ENCODE measurements at places on chromosomes 2 and 18.

GRCh38 chr2:26268213-26268612 lies 23.5 kb downstream of the HADHB start:
- DNase-seq = no peak

DNA sequence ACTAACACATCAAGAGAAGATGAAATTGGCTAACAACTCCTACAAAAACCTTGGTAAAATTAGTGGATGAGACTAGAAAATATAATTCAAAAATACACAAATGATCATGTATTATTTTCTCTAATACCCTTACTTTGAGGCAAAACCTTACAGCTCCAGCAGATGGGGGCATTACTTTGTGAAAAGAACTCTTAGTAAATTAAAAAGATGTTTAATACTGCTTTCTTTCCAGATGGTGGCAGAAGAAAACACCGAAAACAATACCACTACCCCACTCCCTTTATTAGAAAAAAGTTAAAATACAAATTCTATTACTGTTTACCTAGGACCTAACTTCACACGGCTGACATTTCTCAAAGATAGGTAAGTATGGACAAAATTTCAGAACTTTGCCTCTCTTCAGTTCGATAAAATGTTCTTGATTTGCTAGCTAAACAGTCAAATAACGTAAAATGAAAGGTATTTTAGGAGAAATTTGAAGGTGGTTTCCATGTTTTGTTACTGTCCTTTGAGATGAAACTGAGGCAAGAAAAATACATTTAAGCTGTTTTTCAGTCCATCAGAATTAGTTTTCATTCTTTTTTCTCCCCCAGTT lies 30.6 kb downstream of the ORC4 start:
- peak; percentile 63 for DNase-seq

DNA sequence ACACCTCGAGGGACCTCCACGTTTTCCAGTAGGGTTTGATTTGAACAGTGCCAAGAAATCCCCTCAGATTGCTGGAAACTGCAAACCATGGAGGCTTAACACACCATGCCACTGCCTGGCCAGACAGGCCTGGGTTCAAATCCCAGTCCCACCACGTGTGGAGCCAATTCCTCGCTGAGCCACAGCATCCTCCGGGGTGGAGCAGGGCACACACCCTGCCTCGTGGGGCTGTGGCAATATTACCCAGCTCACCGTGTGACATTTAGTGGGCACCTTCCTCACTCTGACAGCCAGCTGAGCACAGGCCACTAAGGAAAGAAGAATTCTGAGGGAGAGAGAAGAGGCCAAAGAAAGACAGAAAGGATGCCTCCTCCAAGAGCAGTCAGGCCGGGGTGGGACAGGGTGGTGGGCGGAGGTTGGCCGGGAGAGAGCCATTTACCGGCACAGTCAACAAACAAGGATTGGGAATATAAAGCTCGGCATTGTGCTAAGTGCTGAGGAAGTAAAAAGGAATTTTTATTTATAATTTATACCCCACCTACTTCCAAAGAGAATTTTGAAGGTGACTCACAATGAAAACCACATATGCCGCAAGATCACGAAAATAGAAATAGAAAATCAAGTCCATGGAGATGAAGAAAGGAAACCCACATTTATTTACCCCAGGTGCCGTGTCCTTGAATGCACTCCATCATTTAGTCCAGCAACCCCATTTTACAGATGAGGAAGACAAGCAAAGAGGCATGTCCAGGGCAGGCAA lies 111.5 kb downstream of the MCFD2 start:
- no peak for DNase-seq

- DNase-seq = no peak
These were observed 69.2 kb downstream of the ACVR1C start for GRCh38 chr2:157559461-157559860.

DNA sequence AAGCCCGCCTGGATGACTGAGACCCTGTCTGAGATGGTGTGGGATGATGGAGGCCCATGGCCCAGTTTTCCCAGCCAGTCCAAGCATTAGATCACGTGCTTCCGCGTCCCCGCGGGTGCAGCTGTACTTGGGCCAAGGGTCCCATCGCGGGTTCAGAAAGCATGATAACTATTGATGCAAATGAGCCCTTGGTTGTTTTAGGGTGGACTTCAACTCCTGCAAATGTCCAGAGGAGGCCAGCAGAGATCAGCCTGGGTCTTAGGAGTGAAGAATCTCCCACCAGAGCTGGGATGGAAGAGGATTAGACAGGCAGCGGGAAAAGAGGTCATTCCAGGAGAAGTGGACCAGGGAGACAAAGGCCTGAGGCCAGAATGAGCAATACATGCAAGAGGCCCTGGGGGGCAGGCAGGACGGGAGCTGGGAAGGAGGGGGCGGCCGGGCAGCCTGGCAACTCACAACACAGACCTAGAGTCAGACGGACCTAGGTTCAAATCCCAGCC lies 89.9 kb upstream of the TMEM247 start:
- DNase-seq = no peak

DNA sequence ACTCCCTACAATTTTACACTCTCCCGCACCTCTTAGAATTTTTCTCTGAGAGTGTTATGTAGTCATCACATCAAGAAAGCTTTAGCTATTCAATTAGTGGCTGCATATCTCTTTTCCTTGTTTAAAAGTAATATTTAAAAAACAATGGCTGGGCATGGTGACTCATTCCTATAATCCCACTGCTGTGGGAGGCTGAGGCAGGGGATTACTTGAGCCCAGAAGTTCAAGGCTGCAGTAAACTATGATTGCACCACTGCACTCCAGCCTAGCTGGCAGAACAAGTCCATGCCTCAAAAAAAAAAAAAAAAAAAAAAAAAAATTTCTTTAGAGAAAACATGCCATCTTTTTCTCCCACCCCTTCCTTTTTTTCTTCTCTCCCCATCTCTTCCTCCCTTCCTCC lies 44.3 kb downstream of the AQP4 start:
- no peak for DNase-seq

GRCh38 chr2:184425083-184425482 lies 173.2 kb upstream of the ZNF804A start:
- peak; percentile 2 for DNase-seq

DNA sequence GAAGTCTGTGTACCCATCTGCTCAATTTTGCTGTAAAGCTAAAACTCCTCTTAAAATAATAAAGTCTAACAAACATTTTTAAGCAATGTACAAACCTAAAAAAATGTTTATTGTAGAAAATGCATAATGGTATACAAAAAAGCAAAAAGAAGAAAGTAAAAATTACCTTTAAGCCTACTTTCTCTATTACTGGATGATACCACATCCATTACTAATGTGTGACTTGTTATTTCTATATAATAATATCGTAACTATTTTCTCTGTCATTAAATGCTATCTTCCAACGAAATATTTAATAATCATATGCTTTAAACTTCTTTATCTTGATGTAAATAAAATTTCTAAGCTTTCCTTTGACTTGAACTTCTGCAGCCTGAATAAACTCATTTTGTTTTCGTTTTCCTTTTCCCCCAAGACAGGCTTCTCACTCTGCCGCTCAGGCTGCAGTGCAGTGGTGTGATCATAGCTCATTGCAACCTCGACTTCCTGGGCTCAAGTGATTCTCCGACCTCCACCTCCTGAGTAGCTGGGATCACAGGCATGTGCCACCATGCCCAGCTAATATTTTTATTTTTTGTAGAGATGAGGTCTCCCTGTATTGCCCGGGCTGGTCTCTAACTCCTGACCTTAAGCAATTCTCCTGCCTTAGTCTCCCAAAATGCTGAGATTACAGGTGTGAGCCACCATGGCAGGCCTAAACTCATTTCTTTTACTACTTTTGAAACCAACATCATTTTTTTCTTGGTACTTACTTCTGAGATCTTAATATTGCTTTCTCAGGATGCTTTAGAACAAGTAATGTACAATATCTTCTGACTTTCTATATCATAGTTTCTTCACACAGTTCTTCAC lies 18.1 kb upstream of the DNAH7 start:
- no peak for DNase-seq
